ENCODE measurements at places on chromosomes 7 and 10.

DNA sequence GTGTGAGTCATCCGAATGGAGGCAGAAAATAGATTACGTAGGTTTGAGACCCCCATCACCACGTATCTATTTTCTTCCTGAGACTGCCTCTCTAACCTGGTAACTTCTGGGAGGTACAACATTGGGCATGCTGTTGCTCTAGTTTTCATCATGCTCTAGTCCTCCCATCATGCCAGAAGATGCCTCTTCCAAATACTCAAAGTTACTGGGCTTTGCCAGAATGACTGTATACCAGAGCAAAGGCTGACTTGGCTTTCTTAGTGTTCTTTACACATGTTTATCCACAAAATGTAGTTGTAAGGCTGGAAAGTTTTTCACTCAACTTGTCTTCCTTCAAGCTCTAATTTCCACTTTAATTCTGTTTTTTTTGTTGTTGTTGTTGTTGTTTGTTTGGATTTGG is 370.5 kb downstream of the MDFIC start:
- DNase-seq = no peak

GRCh38 chr10:57786331-57786730 is 481.4 kb downstream of the IPMK start:
- DNase-seq = no peak

DNA sequence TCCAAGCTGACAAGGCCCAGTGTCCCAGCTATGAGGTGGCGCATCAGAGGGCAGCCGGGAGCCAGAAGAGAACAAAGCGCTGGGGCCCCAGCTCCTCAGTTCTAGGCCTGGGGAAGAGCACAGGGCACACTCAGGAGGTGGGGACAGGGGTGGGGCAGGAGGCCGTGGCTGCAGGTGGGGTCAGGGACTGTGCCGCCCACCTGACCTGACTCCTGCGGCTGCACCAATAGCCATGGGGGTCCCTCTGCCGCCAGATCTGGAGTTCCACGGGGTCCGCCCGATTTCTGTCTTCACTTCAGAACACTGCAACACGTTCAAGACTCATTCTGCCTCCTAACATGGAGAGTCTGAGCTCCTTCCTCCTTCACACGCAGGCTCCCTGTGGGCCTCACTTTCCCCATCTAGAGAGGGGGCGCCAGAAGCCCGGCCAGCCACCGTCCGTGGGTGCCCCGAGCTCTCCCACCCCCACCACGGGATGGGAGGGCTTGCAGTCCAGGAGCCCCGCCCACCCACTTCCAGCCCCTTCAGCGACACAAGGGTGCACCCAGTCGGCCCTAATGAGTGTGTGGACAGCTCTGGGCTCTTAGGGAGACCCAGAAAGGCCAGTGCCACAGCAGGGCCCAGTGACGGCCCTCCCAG is 278.3 kb downstream of the MAD1L1 start:
- no peak for DNase-seq

DNA sequence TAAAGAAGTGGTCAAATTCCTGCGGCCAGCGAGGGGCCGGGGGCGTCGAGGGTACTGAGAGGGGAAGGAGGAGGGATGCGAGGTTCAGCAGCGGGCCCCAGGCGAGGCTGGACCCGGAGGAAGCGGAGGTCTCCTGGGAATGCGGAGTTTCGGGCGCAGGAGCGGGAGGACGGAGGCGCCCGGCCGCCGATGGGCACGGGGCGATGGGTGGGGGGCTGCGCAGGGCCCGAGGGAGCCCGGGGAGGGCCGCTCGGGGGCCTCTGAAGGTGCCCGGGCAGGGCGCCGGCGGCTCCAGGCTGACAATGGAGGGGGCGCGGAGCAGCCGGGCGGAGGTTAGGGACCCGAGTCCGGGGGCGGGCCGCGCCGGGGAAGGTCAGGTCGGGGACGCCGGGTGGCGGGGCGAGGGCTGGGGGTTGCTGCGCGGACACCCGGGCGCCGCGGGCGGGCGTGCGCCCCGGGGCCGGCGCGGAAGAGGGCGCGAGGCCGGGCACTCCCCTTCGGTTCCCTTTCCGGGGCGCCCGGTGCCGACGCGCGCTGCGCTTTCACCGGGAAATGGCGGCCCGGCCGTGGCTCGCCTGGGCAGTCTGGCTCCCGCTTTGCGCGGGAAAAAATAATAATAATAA is 683 bp downstream of the MACROH2A2 start:
- peak; percentile 42 for DNase-seq

- DNase-seq = no peak
These were observed 1035.6 kb upstream of the PHF14 start for GRCh38 chr7:9937944-9938631.

DNA sequence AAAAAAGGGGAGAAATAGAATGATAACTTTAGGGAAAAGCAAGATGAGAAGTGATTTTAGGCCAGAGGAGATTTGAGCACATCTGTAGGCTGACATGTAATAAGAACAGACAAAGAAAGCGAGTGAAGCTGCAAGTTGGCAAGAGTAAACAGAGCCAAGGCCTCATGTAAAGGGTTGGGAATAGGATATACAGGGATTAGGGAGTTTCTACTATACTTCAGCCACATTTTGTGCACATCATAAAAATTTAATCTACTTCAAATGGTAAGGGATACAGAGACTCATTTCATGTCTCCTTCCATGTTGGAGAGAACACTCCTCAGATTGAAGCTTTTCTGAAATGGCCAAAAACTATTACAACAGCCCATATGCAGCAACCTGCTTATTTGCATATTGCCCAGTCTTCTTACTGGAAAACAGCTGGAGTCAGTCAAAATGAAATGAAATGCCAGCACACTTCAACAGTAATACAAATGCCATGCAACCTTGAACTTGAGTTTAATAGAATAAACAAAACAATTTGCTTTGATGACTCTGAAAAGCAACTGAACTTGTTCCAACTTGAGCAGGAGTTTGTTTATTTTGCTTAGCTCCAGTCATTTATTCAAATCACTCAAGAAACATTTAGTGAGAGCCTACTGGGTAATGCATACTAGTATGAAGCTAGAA is 49.9 kb downstream of the NRCAM start:
- DNase-seq = peak; percentile 25

GRCh38 chr10:16966991-16967865 is 150.0 kb upstream of the RSU1 start:
- no peak for DNase-seq

DNA sequence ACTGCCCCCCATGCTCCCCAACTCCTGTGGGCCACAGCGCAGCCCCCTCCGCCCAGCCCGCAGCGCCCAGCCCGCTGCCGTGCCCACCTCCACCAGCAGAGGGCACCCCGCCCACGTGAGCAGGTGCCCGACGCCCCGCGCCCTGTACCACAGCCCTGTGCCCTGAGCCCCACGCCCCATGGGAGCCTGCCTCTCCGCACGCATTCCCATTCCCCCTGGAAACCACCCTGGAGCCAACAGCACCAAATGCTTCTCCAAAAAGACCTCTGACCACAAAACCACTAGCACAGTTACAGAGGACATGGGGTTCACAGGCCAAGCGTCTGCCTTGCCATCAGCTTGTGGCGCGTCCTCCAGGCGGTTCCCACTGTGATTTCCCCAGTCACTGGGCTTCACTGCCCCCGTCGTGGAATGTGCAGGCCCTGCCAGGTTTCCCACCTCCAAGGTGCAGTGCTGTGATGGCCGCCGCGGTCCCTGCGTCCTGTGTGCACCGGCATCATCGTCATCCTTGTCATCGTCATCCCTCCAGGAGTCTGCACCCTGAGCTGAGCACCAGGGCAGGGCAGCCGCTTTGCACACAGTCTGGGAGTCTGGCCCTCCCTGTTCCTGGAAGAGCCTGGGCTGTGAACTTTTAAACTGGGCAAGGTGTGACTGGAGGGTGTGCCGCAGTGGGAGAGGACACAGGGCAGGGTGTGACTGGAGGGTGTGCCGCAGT is 61.7 kb downstream of the PWWP2B start:
- DNase-seq = no peak

DNA sequence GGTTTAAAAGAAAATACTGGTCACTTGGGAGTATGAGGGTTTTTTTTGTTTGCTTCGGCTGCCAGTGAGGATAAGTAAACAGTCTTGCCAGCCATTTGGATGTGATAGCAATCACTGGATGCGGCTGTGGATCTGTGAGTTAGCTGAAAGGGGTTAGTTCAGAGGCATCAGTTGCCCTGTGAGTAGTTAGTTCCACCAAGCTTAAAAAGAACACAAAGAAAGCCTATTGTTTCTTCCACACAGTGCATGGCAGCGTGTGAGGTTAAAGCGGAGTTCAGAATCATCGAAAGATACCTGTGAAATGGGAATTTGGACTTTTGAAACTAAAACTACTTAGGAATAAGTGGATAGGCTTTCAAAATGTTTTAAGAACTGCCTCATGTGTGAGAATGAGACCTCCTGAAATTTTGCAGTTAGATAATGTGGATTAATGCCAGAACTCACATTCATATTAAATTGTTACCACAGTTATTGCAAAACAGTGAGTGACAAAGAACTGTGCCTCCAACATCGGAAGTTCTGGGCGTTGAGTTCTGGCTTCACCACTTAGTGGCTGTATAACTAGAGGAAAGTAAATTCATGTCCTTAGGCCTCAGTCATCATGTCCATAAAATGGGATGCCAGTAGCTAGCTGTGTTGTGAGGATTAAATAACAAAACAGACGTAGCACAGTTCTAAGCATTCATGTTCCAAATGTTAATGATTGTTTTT is 31.3 kb downstream of the KIAA1217 start:
- no peak for DNase-seq

DNA sequence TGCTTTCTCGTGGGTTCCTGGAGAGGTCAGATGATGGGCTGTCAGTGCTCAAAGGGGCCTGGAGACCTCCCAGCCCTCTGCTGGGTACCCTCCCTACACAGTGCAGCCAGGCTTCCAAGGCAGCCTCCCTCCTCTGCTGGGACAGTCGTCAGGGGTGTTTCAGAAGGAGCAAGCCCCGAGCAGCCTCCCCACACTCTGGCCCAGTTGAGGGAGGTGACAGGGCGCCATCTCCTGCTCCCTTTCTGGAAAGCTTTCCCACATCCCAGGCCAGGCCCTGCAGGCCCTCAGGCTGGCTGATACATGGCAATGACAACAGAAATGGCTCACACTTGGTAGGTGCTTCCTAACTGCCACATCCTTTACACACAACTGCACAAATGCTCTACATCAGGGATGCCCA is 32.1 kb downstream of the KCNMA1 start:
- DNase-seq = no peak

- no peak for DNase-seq
These were observed 2.1 kb upstream of the RAPGEF5 start for GRCh38 chr7:22358820-22359697.

DNA sequence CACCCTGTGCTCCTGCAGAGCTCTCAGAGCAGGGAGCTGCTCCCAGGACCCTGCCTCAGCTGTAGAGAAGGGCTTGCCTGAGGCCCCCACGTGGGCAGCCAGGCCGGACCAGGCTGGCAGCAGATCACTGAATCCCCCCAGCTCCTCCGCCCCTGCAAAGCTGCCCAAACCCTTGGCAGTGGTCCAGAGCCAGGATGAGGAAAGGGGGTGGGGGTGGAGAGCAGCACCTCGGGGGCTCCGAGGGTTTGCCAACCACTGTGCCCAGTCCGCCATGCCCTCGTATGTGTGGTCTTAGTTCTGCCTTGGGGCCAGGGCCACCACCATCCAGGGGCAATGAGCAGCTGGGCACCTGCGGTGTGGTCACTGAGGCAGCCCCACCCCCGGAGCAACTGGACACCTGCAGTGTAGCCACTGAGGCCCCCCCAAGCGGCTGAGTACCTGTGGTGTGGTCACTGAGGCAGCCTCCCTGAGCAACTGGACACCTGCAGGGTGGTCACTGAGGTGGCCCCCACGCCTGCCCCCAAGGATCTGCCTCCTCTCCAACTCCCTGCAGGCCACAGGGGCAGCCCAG is 90.8 kb downstream of the TCERG1L start:
- DNase-seq = no peak

DNA sequence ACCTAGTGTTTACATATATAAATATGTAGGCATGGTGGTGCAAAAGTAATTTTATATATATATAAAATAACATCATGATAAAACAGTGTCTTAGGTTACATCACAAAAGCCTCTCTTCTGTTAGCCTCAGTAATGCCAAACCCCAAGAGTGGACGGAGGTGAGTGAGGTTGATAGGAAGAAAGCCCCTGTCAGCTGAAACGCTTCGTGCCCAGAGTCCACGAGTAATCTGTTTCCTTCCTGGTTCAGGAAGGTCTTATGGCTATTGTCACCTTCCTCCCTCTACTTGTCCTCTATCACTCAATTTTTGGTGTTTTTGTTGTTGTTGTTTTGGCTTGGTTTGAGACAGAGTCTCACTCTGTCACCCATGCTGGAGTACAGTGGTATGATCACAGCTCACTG is 41.5 kb downstream of the THNSL1 start:
- DNase-seq = no peak

DNA sequence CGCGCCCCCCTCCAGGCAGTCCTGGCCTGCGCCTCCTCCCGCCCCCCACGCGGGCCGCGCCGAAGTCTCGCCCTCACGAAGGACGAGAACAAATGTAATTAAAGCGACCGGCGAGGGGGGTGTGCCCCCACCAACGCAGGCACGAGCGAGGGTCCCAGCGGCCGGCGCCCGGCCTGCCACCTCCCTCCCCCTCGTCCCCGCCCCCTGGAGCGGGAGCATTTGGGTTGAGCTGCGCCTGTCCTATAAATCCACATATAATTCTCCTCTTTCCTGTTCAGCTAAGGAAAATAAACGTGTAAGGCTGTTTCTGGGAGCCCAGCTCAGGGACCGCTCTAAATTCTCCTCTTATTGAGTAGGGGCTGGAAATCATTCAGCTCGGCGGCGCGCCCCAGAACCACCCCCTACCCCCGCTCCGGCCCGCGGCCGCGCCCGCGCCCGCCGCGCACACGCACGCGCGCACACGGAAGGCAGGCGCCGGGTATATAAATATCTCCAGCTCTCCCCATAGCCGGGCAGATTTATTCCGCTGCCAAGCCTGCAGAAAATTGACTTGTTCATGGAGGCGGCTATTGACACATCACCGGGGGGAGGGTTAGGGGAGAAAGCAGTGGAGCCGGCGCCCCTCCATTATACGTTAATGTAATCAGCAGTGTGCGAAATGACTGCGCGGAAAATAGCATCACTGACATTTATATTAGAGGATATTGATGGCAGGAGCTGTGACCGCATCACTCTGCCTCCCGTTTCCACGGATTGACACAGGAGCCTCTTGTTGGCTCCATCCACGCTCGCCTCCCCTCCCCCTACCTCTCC is 61.6 kb upstream of the BTRC start:
- DNase-seq = peak; percentile 80

DNA sequence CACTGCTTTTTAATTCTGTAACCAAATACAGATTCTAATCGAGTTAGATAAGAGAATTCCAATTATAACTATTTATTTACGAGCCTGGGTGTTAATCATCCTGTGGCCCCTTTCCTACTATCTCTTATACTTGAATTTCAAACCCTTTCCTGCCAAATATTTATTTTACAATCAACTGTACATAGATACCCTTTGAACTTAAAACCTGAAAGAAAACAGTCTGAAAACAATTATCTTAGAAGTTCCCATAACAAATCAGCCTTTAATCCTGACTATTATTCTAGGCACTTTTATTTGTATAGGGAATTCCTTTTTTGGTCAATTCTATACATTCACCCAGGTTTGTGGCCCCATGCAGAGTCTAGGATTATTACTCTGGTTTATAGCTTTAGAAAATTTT is 10.6 kb upstream of the GPR37 start:
- no peak for DNase-seq

DNA sequence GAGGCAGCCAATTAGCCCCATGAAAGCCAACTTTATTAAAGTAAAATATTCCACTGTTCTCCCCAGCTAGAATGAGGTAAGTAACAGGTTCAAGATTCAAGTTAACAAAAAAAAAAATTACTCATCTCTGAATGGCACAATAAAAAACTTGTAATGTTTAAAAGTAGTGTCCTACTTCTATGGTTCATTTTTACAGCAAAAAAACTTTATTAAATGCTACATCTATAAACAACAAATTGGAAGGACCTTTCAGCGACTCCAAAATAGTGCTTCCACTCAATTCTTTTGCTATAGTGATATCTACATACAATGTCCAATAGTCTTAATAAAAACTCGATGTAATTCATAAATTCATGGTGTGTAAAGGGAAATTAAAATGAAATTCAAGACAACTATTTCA is 59.2 kb downstream of the EZH2 start:
- no peak for DNase-seq

Measured in NCI-H510A treated with DMSO at 0.1 percent for 48 hours (cell line).